SK-MEL-5 (cell line): ENCODE measurements at places on chromosomes 4 and X. TPM values are rescaled to one million over a fixed set of nuclear protein-coding genes. Genes with fewer than 3 reads are reported as not detected.

CYLC1 gene
- not detected in 2 replicates for total RNA-seq

SPANXD gene
- total RNA-seq = not detected in 2 replicates

XK gene
- total RNA-seq = 0.08 and 0.26 TPM in 2 replicates

IL21 gene
- not detected in 2 replicates for total RNA-seq

NXT2 gene
- 22.8 and 23.2 TPM in 2 replicates for total RNA-seq

SMIM9 gene
- not detected in 2 replicates for total RNA-seq

GPR34 gene
- not detected in 2 replicates for total RNA-seq

OPRPN gene
- not detected in 2 replicates for total RNA-seq

HERC5 gene
- total RNA-seq = 5.3 and 6.1 TPM in 2 replicates

TLR3 gene
- total RNA-seq = 6.9 and 9.8 TPM in 2 replicates

TSR2 gene
- 23.4 and 23.7 TPM in 2 replicates for total RNA-seq

SH2D1A gene
- 0.13 TPM in 1 of 2 replicates, not detected in the other for total RNA-seq

BEX2 gene
- 3.7 and 4.6 TPM in 2 replicates for total RNA-seq

TEX13D gene
- 0.45 TPM in 1 of 2 replicates, not detected in the other for total RNA-seq

YY2 gene
- total RNA-seq = 1.8 and 2.4 TPM in 2 replicates

AKAP14 gene
- total RNA-seq = not detected in 2 replicates

RS1 gene
- 0.08 TPM in 1 of 2 replicates, not detected in the other for total RNA-seq

FGB gene
- not detected in 2 replicates for total RNA-seq

MSANTD1 gene
- total RNA-seq = 0.11 TPM in 1 of 2 replicates, not detected in the other

TLL1 gene
- total RNA-seq = not detected in 2 replicates
